SJSA1 (cell line): ENCODE measurements at places on chromosomes 11 and 22.
A peak's percentile ranks its signal among the peaks of the same experiment; 100 is the strongest.

DNA sequence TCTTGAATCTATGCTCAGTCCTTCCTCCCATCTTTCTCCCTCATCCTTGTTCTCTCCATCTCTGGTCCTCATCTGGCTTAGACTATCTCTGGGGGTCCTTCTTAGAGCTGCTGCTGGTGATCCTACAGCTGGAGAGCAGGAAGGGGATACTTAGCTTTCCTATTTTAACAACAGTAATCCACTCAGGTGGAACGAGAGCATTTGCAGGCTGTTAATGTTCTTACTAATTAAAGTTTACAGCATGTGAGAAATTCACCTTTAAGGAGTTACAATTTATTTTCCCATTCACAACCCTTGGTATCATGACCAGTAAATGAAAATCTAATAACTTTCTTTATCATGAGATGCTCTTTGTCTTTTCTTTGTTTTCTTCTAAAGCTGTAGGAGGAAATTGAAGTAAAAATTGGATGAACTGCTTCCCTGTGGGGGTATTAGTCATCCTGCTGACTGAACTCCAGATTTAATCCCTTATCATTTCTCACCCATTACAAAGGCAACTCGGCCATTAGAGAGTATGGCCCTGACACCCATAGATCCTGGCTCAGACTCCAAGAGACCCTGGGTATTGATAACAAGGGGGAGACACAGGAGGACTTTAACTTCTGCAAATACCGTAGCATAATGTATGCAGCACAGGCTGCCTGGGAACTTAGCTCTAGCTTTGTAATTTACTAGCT is 37.6 kb upstream of the MTNR1B start:
- DNase-seq: no peak

- no peak for DNase-seq
Observed at GRCh38 chr11:112837162-112837826, 123.9 kb upstream of the NCAM1 start.

DNA sequence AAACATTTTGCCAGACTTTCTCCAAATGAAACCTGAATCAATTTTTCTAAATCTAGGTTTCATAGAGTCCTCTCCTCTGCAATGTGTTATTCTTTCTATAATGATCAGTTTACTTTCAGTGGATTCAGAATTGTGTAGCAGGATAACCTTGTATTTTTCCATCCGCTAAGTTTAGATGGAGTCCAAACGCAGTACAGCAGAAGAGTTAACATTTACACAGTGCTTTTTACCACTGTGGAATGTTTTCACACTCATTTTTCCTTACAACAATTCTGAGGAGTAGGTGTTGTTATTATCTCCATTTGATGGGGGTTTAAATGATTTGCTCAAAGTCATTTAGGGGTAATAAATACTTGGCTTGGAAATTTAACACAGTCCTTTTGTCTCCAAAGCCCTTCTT is 9.6 kb downstream of the RAG1 start:
- no peak for DNase-seq

- DNase-seq: no peak
Observed at GRCh38 chr22:28222976-28223745, 304.1 kb upstream of the PITPNB start.

DNA sequence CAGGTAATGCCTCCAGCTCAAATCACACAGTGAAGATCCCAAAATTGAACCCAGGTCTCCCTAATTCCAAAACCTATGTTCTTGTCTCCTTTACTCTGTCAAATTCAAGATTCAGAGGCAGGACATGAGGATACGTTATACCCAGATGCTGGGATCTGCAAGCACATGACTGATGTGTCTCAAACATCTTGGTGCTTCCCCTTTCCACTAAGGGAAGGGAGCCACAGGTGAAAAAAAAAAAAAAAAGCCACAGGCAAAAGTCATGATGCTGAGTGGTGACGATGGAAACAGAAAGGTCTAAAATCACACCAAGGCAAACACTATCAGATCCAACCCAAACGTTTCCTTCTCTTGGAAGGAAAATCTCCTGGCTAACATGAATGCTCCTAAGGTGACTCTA is 24.0 kb downstream of the ABTB2 start:
- no peak for DNase-seq

DNA sequence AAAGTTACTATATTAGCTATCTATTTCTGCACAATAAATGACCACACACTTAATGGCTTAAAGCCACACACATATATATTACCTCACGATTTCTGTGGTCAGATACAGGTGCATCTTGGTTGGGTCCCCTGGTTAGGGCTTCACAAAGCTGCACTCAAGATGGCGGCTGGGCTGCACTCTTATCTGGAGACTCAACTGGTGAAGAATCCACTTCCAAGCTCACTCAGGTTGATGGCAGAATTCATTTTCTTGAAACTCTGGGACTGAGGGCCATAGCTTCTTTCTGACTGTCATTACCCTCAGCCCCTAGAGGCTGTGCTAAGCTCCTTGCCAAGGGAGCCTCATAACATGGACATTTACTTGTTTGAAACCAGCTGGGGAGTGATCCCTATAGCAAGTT is 5.1 kb upstream of the MS4A10 start:
- DNase-seq: no peak

DNA sequence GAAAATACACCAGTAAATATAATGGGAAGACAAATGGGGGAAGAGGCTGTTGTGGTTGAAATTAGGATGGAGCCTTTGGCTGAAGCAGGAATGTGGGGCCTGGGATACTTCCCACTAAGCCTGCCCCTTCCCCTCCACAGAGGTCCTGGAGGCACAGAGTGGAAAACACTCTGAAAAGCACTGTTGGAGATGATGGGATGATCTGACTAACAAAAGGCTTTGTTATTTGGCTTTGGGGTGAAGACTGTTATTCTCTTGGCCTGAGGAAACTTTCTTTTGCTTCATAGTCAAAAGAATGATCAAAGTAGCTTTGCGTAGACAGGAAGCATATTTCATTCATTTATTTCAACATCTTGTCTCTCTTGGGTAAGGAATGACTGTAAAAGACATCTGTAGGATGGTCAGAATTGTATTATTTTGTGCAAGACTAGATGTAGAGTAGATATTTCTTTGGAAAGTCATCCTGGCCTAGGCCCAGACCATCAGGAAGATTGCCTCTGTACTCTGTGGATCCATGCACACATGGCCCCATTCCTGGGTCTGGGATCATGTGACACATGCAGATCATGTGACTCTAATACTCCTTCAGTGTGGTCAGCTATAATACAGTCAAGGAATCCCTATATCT is 111.4 kb downstream of the SPON1 start:
- no peak for DNase-seq

DNA sequence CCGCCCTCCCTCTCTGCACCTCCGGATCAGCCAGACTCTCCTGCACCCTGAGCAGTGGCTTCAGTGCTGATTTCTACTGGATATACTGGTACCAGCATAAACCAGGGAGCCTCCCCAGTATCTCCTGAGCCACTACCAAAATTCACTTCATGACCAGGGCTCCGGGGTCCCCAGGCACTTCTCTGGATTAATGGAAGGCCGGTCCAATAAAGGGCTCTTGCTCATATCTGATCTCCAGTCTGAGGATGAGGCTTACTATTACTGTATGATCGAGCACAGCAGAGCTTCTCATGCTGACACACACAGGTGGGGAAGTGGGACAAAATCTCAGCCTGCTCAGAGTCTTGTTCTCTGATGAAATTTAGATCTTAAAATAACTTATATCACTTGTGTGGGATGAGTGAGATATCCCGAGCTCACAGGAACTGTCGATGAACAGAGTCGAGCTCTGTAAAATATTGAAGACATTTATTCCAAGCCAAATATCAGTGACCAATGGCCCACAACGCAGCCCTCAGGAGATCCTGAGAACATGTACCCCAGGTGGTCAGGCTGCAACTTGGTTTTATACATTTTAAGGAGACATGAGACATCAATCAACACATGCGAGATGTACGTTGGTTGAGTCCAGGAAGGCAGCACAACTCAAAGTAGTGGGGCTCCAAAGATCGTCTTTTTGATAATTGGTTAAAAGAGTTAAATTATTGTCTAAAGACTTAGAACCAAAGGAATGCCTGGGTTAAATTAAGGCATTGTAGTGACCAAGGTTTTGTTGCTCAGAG is 93.0 kb upstream of the TOP3B start:
- DNase-seq: no peak

GRCh38 chr11:40819230-40819629 is 640.2 kb downstream of the LRRC4C start:
- DNase-seq: no peak

DNA sequence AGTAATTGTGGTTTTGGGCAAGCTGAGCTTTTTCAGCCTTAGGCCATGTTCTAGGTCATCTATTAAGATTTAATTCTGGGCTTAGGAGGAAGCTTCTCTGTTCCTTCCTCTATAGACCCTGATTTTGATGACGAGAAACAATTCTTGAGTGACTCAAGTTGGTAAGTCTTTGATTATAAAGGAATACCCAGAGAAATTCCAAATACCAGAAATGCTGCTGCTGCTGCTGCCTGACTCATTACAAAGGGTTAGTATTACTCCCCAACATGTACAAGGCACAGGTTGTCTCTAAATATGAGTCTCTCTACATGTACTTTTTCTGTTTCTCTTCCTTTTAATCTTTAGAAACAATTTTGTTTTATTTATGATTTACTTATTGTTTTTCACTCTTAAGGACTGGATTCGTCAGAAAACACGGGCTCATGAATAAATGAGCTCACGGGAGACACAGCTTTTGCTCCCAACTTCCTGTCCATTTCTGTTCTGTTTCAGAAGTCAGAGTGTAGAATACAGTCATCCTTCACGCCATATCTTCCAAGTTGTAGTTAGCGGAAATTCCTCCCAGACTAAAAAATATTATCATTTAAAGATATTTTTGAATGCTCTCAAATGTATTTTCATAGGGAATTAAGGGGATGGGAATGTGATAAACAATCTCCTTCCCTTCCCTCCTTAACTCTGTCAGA is 31.8 kb upstream of the RBMXL2 start:
- DNase-seq: no peak

DNA sequence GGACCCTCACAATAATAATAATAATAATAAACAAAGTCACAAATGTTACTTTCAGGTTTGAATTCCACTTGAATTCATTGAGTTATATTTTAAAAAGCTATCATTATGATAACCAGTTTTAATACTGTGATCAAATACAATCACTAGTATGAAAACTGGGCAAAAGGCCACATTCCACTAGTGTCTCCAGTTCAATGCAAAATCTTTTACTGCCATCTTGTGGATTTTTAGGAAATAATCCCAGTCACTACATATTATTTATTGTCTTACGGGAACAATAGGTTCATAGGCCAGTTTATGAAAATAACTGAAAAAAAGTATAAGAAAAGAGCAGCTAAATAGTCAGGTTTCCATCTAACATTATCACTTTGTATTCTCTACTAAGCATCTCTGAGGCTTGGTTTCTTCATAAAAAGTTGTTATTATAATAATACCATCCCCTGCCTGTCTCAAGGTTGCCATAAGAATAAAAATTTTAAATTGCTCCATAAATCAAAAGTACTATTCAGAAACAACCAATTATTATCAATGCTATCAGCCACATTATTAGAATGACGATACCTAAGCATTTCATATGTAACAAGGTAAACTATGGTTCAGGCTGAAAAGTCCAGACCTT is 533.9 kb upstream of the CCDC90B start:
- peak; percentile 5 for DNase-seq

DNA sequence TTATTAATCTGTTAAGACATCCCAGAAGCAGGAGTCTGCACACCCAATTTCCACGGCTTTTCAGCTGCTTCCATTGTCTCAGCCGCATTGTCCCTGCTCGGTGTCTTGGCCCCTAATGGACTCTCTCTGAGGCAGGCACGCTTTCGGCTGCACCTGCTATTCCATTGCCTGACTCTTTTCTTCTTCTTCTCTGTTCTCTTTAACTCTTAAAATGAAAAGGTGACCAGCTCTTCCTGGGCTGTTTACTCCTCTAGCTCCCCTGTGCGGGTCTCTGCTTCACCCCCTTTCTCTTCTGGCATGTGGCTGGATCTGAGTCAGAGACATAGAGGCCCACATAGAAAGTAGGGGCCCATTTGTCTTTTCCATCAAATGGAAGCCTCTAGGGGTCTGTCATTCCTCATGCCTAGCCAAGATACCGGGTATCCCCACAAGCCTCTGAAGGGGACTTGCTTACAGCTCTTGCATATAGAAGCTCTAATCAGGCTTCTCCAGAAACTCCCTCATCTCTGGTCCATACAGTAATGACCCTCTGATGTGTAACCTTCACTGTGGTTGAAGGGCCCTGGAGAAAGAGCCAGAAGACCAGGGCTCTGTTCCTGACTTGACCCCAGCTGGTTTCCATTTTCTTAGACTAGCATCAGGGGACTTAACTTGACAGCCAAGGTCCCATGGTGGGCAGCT is 243.9 kb downstream of the ST3GAL4 start:
- DNase-seq: no peak

GRCh38 chr11:119523539-119524157 is 100.7 kb upstream of the THY1 start:
- DNase-seq: no peak
